M059J (cell line): ENCODE measurements at places on chromosomes 4 and X.

DNA sequence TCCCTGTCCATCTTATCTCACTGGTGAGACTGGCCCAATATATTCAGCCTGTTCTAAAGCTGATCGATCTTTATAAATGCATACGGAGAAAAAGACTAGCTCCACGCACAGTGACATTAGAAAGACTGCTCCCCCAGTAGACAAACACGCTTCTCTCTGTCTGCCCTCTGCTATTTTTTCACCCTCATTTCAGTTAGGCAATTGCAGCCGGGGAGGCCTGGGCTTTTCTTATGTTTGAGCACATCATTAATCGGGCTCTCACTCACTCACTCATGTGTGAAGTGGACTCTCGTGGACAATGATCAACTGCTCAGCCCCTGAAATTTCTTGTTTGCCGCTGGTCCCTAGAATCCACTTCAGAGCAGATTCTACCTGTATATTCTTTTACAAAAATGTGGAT lies 824.7 kb upstream of the TENM3 start:
- no peak for DNase-seq

- peak; percentile 34 for DNase-seq
These were observed 21.9 kb downstream of the APOO start for GRCh38 chrX:23885803-23886202.

GRCh38 chr4:100461807-100462605 lies 55.8 kb downstream of the EMCN start:
- peak; percentile 70 for DNase-seq

DNA sequence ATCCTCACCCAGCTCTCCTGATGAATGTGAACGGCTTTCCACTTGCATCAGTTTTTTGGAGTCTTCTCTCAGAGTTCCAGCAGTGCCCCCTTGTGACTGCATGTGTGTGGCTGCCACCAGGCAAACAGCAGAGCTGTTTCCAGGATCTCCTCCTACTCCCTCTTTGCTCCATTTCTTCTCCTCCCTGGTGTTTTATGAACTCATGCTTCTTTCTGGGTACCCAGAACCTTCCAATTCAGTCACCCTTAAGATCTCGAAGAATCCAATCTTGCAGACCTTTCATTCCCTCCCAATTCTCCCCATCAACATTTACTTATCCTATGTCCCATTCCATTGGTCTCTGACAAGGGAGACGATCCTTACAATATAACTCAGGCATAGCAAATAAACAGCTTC lies 6.8 kb upstream of the TCEANC start:
- peak; percentile 62 for DNase-seq

- DNase-seq, result no peak
These were observed 319.5 kb upstream of the POF1B start for GRCh38 chrX:85698921-85699320.
